ENCODE measurements at places on chromosomes 5 and 9. TPM values are rescaled to one million over a fixed set of nuclear protein-coding genes. Genes with fewer than 3 reads are reported as not detected.

DNA sequence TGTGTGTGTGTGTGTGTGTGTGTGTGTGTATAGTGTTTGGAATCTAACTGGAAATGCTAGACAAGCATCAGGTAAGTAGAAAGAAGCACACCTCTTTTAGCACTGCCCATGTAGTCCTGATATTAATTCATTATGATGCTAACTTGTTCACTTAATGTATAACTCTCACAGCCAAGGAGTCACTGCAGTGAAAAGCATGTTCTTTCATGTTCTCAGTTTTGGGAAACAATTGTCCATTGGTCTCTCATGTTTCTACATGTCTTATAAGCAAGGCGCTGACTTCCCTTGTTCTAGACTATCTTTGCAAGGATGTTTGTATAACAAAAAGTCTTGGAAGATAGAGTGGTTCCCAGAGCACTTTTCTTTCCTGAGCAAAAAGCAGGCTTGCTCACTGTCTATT lies 148.8 kb upstream of the TNPO1 start:
- DNase-seq = no peak

- no peak for DNase-seq
Observed at GRCh38 chr5:159469496-159470372, 139.4 kb upstream of the IL12B start.

GRCh38 chr9:122382901-122383850 lies 12.4 kb downstream of the PTGS1 start:
- no peak for DNase-seq

DNA sequence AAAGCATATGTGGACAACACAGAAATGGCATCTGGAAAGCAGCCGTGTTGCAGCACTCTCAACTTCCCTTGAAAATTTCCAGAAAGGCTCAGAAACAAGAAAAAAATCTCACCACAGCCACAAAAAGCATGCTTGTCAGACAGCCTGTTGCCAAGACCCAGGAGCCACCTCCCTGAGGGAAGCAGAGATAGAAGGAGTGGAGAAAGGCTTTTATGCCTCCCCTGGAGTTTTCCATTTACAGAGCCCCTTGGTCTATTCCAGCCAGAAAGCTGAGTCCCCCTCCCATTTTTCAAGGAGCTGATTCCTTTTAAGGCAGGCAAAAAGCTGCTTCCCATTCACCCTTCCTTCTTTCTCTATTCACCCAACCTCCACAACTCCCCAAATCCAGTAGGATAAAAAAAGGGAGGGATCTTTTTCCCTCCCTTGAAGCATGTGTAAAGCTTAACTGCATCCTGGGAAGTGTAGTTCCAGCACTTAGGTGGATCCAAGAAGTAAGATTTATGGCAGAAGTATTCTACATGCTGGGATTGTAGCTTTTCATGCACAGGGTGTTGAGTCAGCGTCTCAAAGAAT lies 37.1 kb upstream of the PALM2AKAP2 start:
- no peak for DNase-seq

- no peak for DNase-seq
Observed at GRCh38 chr5:6995115-6995514, 281.9 kb downstream of the TENT4A start.

DNA sequence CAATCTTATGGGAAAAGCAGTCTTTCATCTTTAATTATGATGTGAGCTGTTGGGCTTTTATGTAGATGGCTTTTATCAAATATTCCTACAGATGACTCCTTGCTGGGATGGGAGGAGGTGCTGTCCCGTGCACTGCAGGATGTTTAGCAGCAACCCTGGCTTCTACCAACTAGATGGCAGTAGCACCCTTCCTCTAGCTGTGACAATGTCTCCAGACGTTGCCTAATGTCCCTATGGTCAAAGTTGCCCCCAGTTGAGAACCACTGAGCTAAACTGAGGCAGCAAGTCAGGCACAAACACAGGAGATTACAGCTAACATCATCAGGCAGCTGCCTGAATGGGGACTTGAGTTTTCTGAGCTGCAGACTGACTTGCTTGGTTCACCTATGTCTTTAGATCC lies 401.9 kb upstream of the PDE4D start:
- DNase-seq = peak; percentile 25

- DNase-seq = no peak
Observed at GRCh38 chr5:67957374-67957773, 258.2 kb upstream of the PIK3R1 start.

- DNase-seq = no peak
Observed at GRCh38 chr5:27458287-27458686, 419.9 kb upstream of the CDH9 start.

DNA sequence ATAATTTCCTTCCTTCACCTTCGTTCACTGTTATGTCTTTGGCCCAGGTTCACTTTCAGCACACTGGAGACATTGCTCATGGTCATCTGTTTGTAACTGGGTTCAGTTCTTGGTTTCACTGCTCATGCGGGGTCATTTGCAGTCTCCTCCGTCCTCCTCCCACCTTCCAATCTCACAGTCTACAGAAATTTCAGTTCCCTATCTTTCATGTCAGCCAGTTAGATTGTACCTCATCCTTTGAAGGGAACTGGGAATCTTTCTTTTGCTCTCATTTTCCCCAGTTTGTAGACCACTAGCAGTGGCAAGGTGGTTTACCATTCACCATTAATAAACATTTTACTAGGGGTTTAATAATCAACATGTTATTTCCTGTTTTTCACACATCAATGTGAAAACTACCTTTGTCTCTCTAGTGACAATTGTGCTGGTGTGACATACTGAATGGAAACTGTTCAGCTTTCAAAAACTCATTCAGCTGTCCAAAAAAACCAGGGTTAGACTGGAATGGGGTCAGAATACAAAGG lies 100.9 kb upstream of the IL6ST start:
- peak; percentile 96 for DNase-seq

GRCh38 chr5:91061946-91062562 lies 321.1 kb downstream of the ARRDC3 start:
- no peak for DNase-seq

DNA sequence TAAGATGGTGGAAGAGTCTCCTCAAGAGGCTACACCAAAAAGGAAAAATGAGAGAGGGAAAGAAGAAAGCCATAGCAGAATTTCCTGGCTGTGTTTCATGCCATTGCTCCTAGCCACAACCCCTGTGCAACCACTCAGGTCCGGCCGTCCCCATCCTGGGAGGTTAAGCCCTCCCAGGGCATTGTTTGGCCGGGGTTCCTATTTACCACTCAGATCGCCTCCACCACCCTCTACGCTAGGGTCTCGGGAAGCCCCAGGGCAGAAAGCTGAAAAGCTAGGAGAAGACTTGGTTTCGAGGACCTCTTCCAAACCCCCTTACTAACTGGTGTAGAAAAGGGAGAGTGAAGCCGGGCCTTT lies 715 bp downstream of the RC3H2 start:
- no peak for DNase-seq

GRCh38 chr9:16289639-16290038 lies 580.8 kb downstream of the BNC2 start:
- peak; percentile 31 for DNase-seq

DNA sequence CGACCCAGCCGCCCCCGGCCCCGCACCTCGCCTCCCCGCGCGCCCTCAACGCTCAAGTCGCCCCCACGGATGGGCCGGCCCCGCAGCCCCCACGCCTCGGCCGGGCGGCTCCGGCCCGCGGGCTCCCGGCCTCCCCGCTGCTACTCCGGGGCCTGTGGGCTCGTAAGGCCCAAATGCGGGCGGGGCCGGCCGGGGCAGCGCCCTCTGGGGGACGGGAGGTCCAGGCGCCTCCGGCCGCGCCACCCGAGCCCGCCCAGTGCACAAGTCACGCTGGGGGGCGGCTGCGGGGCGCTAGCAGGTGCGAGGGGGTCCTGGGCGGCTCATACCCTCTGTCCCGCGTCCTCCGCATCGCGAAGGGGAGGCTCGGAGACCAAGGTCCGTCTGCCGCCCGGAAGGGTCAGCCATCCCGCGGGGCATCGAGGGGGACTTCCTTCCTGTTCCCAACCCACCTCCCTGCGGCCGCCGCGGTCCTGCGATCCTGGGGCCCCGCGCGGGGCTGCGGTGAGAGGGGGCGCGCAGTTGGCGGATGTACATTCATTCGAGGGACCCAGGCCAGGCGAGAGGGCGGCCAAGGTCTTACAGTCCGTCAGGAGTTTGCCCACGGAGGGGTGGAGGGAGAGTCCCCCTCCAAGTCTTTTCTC lies at the start of gene CIZ1:
CIZ1 (minus strand) TSS at position 167 of the 641 bp plus-strand sequence. CDS start 715 bp downstream, outside the sequence.
- no peak for DNase-seq

DNA sequence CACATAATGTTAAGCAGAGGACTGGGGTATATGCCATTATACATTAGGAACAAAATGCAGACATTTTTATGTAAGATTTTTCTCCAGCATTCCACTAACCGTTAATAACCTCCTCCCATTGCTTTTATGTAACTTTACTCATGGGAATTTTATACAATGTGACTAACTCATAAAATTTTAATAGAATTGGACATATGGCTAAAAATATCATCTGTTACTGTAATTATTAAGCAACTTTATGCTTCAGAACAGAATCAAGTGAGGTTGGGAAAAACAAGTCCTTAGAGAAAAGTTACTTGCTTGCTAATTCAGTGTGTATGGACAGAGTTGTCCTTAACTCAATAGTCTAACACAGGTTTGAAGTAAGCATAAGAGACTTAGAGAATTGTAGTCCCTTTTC lies 54.8 kb upstream of the PCSK1 start:
- DNase-seq = no peak

- DNase-seq = no peak
Observed at GRCh38 chr5:89293810-89294209, 410.8 kb upstream of the MEF2C start.

DNA sequence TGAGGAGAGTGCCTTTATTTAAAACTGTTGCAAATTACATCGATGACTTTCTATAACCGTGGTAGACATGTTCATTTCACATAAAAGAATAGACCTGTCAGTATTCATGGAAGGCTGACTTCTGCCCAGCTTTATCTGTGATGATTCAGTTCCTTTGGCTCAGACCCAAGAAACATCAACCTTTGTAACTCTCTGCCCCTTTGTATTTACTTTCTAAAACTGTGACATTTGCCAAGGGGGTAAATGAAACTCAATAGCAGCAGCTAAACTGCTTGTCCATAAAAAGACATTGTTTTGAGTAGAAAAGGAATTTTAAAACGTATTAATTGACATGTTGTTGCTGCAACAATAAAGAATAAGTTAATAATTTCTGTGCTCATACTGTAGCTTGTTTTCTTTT lies 137.8 kb upstream of the ANKH start:
- DNase-seq = no peak

DNA sequence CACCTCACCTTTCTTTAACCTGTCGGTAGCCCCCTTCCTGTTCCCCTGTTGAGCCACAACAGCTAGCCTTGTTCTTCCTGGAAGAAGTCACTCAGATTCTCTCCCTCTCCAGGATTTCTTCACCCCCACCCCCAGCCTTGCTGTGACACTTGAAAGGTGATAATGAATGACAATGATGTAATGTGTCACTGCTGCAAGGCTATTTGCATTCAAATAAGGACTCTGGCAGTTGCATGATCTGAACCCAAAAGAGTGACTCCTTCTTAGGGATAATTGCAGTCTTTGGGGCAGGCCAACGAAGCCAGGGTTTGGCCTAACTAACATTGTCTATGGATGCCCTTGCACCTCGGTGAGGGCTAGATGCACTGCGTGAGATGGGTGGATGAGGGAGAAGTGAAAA lies 154.4 kb upstream of the CLINT1 start:
- DNase-seq = no peak

GRCh38 chr5:18312016-18312415 lies 677.8 kb downstream of the TAF11L14 start:
- no peak for DNase-seq

- DNase-seq = no peak
Observed at GRCh38 chr9:109107402-109108240, 12.1 kb downstream of the TMEM245 start.

DNA sequence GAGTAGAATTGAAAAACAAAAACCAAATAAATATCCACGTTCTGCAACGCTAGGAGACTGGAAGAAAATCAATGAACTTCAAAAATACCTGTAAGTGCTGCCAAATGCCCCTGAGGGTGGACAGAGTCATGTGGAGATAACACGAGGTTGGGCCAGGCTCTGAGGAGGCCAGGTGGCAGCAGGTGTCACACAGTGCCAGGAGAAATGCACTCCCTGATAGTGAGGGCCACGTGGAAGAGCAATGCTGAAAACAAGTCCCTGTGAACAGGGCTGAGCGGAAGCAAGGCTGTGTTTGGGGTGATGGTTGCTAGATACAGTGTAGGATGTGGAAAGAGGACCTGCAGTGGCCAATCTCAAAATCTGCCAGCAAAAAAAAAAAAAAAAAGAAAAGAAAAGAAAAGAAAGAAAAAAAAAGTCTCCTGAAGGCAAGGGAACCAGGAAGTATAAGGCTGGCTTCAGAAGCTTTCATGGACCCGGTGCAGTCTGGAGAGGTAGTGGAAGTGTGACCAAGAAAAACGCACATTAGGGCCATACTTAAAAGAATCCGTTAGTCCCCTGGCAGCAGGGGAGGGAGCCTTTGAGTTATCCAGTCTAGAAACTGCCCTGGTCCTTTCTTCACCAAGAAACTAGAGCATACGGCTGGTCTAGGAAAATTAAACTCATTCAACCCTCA lies 16.8 kb downstream of the C1QTNF3 start:
- no peak for DNase-seq

- peak; percentile 73 for DNase-seq
Observed at GRCh38 chr5:144191998-144192397, 21.3 kb downstream of the KCTD16 start.

- no peak for DNase-seq
Observed at GRCh38 chr9:135415586-135415985, 64.0 kb upstream of the PPP1R26 start.

DNA sequence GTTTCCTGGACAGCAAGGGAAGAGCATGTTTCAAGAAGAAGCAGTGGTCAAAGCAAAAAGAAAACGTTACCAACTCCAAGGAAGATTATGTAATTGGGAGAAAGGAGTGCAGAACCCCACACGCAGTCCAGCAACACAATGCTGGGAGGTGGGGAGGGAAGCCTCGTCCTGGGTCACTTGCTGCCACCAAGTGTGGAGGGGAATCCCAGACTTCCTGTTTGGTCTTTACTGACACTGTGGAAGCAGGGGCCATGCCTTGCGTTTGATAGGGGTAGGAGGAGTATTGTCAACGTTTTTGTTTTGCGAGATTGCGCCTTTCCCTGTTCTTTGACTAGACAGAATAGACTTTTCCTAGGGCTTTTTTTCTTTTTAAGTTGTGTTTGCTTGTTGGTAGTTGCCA lies 421.0 kb downstream of the KDM4C start:
- DNase-seq = no peak

DNA sequence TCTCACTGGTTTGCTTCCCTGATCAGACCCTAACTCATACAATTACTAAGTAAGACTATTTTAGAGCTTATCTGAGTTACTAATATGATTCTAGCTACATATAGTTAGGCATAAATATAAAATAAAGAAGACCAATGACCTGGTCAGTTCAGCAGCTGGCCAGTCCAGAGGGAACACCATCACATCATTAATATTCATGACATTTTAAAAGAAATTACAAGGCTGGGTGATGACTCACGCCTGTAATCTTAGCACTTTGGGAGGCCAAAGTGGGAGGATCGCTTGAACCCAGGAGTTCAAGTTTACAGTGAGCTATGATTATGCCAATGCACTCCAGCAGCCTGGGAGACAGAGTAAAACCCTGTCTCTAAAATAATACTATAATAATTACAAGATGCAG lies 37.0 kb upstream of the CDC42SE2 start:
- DNase-seq = no peak

The TMEM252 gene
- not detected for total RNA-seq

The AIF1L gene
- not detected for total RNA-seq

The CNTNAP3 gene
- not detected for total RNA-seq

The HK3 gene
- total RNA-seq = 0.13 TPM

The C9orf50 gene
- not detected for total RNA-seq

The PCDHB14 gene
- total RNA-seq = not detected

The HAPLN1 gene
- 0.27 TPM for total RNA-seq

The AGXT2 gene
- total RNA-seq = not detected

The BRD9 gene
- total RNA-seq = 44.5 TPM

The PCDHGA9 gene
- total RNA-seq = 0.56 TPM

The SPACA9 gene
- total RNA-seq = 1.6 TPM

The ZNF454 gene
- total RNA-seq = not detected
